ENCODE measurements at places on chromosomes 7 and 10.

DNA sequence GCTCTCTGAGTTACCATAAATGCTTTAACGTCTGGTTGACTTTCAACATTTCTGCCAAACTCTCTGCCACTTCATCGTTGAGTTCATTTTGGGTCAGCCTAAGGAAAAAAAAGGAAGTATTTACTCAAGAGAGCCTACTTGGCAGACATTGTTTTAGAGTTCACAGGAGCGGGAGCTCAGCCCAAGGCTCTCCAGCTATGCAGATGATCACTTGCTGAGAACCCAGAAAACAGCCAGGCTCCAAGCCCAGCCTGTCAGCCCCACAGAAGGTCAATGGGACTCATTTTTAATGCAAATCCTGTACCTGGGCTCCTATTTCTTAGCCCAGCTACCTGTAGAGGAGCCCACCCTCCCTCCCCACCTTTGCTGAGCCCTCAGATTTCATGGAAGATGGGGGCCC lies 45.5 kb downstream of the NOD1 start:
- no peak for DNase-seq

DNA sequence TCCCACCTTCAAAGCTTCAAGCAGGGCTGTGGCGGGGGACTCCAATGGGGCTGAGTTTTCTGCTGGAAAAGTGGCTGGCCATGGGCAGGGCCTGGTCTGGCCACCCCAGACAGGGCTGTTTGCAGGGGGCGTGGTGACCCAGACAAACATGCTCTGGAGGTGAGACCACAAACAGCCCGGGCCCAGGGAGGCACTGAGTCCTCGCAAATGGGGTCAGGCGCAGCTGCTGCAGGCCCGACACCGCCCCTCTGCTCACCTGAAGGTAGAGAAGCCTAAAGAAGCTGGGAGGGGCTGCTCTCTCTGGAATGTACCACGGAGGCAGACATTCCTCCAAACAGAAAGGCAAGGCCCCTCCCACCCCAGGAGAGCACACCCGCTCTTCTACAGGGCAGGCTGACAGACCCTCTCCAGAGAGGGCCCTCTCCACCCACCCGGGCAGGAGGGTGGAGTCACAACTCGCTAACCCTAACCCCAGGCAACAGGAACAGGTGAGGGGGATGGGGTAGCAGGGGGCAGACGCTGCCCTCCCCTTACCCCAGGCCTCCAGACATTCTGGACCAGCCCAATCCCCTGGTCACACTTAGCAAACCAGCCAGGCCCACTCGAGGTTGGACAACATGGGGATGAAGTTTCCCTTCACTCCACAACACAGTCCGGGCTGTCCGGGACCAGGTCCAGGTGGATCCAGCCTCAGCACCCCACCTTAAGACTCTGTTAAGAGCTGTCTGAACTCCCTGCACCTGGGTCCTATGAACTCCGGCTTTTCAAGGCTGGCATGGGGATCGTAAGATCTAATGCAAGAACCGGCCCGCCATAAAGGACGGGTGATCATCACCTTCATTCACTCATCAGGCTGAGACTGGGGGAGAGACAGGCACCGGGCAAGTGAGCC lies 32.3 kb downstream of the OAT start:
- no peak for DNase-seq

GRCh38 chr7:129205987-129206785 lies 17.8 kb downstream of the SMO start:
- no peak for DNase-seq

DNA sequence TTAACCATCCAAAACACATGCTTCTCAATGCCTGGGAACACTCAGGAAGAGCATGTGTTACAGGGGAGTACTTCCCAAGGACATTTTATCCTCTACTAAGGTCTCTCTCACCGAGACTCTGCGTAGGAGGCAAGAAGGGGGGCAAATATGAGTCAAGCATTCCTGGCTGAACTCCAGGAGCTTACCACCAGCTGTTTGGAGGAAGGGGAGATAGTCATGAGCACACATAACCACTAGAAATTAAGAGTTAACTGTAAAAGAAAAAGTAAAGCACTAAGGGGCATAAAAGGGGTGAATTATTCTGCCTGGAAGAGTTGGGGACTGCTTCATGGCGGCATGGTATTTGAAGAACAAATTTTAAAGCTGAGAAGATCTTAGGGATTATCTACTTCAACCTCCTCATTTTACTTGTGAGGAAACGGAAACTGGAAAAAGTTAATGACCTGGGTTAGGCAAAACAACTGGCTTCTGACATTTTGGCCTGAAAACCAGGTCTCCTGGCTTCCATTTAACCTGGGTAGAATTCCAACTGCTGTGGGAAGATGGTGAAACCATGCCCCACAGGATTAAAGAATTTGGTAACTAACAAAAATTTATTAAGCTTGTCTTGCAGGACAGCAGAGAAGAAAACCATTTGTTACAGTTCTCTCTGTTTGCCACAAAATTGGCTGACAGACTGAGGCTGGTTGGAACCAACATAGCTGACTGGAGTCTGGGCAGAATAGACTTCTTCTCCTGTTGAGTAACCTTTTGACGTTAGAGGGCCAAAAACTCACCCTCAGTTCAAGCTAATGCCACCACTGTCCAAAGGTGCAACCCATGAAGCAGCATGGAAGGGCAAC lies 85.5 kb downstream of the SLC25A13 start:
- peak; percentile 62 for DNase-seq

GRCh38 chr10:65861249-65861648 lies 1064.6 kb upstream of the LRRTM3 start:
- no peak for DNase-seq

GRCh38 chr10:136465-136762 lies 1.2 kb downstream of the ZMYND11 start:
- DNase-seq: no peak

DNA sequence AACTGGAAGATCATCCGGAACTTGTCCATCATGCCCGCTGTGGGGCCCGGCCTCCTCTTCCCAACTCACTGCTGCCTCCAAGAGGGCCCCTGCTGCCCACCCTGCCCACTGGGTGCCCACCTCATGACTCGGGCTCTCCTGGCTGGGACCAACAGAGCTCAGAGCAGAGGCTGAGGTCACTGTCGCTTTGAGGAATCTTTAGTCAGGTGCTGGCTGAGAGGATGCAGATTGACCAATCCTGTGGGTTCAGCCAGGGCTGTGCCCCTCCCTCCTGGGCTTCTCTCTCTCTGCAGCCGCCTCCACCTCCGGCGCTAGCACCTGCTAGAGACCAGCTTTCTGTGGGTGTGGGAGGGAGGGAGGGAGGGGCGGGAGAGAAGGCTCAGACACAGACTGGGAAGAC lies at the start of gene CALHM1:
CALHM1 (minus strand) TSS at position 181 of the 400 bp plus-strand sequence; CDS start at position 32, 149 bp downstream.
- DNase-seq: no peak

DNA sequence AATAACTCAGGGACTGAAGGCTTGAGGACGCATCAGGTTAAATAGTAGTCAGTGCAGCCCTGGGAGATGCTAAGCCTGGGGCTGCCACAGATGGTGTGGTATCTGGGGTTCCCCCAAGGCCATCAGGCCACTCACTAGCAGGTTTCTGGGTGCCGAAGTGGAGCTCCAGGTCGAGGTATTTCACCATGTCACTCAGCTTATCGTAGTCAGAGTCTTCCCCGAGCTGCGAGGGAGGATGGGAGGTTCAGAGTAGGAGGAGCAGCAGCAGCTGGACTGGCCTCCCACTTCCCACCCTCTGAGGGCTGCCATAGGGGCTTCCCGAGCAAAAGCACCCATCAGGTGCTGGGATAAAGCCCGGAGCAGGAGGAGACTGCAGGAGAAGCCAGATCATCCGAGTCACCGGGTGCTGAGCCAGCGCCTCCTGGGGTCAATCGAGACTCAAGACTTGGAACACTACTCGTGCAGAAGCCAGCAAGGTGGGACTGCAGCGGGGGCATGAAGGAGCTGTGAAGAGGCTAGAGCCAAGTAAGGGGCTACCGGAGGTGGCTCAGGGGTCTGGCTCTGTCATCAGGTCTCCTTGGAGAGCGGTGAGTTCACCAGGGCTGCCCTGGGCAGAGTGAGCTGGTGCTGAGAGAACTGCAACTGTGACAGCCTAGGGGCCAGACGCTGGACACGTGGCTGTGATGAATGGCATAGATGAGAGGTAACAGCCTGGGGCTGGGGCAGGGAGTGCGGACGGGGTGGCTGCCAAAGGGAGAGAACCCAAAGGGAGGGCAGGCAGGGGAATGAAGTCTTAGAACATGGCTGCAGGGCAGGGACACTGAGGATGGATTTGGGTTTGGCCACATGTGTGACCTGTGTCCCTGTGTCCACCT lies 45.3 kb downstream of the GRID2IP start:
- no peak for DNase-seq

GRCh38 chr7:133253519-133253875 lies 619 bp downstream of the EXOC4 start:
- DNase-seq: no peak

GRCh38 chr10:89327803-89328441 lies at the start of gene IFIT3:
IFIT3 (plus strand) TSS chr10:89327997; CDS start chr10:89328074, 77 bp downstream.
- DNase-seq: peak; percentile 83

- no peak for DNase-seq
These were observed 22.5 kb upstream of the MKLN1 start for GRCh38 chr7:131305152-131305551.

DNA sequence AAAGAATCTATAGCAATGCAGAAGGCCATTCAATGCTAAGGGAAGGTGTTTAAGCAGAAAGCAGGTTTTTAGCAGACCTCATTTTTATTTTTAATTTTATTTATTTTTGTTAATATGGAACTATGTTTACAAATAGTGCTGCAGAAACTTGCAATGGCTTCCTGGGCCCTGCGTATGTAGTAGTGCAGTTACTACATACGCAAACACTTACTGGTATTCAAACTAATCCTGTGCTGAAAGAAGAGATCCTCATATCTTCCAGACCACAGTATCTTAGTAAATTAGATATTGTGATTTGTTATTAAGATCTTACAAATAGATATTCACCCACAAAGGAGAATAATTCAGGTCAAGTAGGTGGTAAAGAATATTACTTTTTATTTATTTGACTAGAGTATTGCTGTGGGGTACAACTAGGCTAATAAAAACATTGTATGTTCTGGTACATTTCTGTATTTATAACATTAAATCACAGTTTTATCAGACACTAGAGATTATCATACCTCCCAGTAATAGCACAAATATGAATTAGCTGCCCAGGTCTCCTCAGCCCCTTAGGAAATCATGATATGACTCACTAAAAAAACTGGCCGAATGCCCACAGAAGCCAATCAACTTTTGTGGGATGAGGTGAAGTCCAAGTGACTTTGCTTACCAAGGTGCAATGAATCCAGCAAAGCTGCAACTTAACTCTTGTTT lies 57.6 kb downstream of the RNLS start:
- DNase-seq: no peak

DNA sequence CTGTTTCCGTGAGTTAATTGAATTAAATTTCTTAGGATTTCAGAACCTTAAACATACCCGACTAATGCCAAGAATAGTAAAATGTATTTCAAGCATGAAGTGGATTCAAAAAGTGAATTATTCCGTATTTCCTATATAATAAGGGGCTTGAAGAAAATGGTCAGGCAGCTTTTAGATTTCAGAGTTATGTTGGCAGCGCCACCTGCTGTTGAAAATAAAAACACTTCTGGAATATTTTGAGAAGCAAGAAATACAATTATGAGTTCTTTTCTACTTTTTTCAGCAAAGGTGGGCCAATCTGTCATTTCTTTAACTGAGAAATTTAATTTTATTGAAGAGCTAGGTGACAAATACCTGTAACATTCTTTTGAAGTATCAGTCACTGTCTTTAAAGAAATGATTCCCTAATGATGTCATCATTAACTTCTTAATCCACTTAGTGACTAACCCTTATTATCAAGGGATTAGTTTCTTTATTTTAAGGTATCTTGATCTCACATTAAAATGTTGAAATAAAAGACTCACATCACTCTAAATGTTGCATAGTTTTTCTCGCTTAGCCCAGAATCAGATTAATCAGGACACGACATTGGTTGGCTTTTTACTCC lies 36.6 kb upstream of the AGR3 start:
- no peak for DNase-seq

DNA sequence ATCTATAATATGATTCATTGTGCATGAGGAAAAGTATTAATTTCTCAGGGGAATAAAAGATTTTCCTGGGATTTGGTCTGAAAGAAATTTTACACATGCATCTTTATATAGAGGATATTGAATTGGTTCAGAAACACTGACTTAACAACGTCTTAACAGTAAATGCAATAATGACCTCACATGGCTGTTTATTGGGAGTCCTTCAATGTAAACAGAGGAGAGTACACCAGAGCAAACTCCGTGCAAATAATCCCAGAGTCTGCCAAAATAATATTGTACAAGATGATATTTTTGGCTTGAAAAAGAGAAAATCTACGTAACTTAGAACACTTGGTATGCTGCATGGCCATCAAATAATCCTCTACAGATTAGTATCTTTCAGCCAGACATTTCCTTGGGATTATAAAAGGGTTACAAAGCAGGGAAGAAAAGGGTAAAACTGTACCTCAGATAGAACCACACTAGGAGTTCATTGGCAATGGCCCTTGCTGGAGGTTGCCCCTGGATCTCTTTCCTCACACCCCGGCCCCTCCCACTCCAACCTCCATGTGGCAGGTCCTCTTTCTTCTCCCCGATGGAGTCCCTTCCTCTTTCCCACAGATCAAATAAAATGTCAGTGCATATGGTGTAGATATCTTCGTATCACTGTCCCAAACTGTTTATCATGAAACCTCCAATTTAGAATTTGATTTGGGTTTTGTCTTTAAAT lies 196.4 kb downstream of the EVX1 start:
- no peak for DNase-seq

GRCh38 chr10:58734116-58734515 lies 221.4 kb downstream of the BICC1 start:
- peak; percentile 24 for DNase-seq

DNA sequence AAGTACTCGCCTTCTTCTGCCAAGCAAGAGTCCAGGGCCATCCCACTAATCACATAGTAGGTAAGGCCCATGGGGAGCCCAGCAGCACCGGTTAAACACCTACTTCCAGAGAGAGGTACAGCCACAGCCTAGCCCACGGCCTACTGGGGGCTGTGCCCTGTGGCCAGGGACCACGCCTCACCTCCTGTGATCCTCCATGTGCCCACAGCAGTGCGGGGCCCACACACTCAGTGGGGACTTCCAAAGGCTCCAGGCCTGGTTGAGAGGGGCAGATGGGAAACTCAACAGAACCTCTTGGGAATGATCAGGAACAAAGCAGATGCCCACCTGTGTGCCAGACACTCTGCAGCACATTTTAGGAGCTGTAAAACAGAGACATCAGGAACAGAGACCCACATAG lies 19.7 kb downstream of the AFAP1L2 start:
- no peak for DNase-seq

- DNase-seq: no peak
These were observed 34.1 kb upstream of the ARMC3 start for GRCh38 chr10:22893781-22894180.

DNA sequence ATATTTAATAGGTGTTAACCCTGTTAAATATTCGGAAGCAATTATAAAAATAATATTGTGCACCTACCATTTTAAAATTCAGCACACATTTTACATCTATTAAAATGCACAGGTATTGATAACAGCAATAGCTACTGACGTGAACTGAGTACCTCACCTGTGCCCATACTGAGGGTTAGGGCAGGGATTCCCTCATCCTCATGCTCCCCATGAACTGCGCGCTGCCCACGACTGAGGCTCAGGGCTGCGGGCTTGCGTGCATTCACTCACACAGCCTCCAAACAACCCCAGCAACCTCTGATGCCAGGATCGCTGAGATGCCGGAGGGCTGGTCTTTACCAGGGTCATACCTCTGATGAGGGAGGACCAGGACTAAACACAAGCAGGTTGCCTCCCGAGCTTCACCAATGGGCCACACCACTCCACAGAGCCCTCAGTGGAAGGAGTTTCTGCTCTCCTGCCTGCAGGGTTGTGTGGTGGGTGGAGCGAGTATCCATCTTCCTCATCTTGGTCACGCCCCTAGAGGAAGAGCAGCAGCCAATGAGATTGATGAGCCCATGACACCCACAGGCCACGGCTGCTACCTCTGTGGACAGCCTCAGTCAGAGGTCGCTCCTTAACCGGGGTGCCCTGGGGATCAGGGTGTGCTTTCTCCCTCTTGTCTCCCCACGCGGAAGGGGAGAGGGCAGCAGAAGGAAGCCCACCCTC lies 478.3 kb downstream of the TNS3 start:
- no peak for DNase-seq
